ENCODE measurements at places on chromosomes 11 and 22.
A peak's percentile ranks its signal among the peaks of the same experiment; 100 is the strongest.

DNA sequence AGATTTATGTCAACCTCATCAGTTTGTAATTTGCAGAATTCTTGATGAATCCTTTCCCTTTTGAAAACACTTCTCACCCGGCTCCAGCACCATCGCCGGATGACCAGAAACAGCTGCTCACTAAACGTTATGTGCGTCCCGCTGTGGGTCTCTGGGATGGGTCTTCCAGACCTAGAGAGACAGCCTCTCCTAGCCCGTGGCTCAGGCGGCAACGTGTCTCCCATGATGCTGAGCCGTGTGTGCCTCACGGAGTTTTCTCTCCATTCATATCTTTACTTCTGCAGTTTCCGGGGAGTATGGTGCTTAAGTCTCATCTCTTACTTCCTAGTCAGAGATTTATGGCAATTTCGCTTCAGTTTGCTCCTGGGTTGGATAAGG lies 25.0 kb upstream of the ACR start:
- no peak for DNase-seq

DNA sequence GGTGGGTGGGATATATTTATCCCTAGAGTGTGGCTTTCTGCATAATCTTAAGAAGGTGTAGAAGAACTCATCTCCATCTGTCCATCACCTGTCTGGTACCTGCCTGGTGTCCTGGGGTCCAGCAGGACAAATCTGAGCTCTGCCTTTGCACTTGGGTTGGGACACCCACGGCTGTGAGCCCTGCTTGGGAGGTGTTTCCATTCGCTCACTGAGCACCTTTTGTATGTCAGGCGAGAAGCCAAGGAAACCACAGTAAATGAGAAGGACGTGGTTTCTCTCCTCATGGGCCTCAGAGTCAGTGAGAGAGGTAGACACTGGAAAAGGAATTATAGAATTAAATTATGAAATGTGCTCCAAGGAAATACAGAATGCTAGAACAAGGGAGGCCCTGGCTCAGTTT lies 555.9 kb downstream of the MIAT start:
- no peak for DNase-seq

DNA sequence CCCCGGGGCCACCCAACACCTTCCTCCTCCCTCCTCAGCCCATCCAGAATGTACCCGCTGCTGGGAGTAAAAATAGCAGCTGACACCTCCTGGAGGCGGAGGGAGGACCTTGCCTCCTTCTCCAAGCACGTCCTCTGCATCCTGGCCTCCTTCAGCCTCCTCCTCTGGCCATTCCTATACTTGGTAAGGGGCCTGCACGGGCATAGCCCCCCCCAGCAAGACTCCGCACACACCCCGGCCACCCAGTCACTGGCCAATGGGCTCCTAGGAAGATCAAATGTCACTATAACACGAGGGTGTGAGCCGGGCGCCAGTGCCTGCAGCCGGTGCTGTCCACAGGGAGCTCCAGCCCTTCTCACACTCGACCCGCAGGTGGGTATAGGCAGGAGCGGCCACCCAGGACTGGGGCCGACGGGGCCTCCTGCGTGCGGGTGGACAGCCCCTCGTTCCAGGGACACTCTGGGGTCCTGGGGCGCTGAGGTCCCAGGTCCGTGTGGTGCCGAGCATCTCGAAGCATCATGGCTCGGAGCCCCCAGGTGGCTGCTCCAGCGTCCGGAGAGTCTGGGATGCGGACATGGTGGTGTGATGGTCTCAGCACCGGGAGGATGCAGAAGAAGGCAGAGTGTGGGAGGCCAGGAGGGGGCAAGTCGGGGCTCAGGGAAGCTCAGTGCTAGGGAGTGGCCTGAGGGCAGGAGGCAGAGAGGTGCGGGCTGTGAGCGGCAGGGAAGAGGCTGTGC lies at the start of gene TNNT3:
Gene TNNT3, plus strand, starts transcription at position 313 of the 737 bp plus-strand sequence. CDS start 3,172 bp downstream, outside the sequence.
- DNase-seq, result no peak

DNA sequence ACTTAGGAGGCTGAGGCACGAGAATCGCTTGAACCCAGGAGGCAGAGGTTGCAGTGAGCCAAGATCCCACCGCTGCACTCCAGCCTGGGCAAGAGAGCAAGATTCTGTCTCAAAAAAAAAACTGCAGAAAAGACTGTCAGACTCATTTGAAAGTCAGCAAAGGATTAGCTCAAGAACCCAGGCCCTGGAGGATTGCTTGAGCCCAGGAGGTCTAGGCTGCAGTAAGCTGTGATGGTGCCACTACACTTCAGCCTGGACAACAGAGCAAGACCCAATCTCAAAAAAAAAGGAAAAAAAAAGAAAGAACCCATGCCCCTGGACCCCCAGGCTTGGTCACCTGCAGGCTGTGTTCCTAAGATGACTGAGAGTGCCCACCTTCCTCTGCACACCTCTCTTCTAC lies 16.2 kb downstream of the LIF start:
- no peak for DNase-seq

GRCh38 chr11:112797648-112798293 lies 163.4 kb upstream of the NCAM1 start:
- peak; percentile 19 for DNase-seq

DNA sequence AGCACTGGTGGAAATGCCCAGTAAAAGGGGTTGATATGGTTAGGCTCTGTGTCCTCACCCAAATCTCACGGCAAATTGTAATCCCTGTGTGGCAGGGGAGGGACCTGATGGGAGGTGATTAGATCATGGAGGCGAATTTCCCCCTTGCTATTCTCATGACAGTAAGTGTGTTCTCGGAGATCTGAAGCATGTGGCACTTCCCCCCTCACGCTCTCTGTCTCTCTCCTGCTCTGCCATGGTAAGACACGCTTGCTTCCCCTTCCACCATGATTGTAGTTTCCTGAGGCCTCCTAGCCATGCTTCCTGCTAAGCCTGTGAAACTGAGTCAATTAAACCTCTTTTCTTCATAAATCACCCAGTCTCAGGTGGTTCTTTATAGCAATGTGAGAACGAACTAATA lies 37.4 kb downstream of the PACSIN2 start:
- no peak for DNase-seq
